ENCODE measurements at places on chromosomes 3 and 15. TPM values are rescaled to one million over a fixed set of nuclear protein-coding genes. Genes with fewer than 3 reads are reported as not detected.

Gene TM4SF4
- total RNA-seq: 0.15 TPM

Gene ANKRD34C
- not detected for total RNA-seq

Gene NEO1
- total RNA-seq: 16.1 TPM

Gene CLDN11
- 211 TPM for total RNA-seq

Gene CIB2
- 1.3 TPM for total RNA-seq

Gene SPG21
- 106 TPM for total RNA-seq

Gene CRTC3
- 12.4 TPM for total RNA-seq

Gene TGM4
- not detected for total RNA-seq

Gene NR1D2
- 30.5 TPM for total RNA-seq

Gene PLOD2
- total RNA-seq: 66.2 TPM

Gene ROBO2
- 1.0 TPM for total RNA-seq

Gene SPATA12
- total RNA-seq: 0.15 TPM

Data from smooth muscle cell of trachea (primary cell).